ENCODE measurements at places on chromosomes 4 and X. TPM values are rescaled to one million over a fixed set of nuclear protein-coding genes. Genes with fewer than 3 reads are reported as not detected.

Gene MGAT4D
- not detected for polyA plus RNA-seq

Gene CENPU
- polyA plus RNA-seq: 1.4 TPM

Gene UGT2B11
- not detected for polyA plus RNA-seq

Gene POU3F4
- polyA plus RNA-seq: not detected

Gene MTNR1A
- polyA plus RNA-seq: not detected

Gene MAGEB16
- polyA plus RNA-seq: not detected

Gene CYSLTR1
- polyA plus RNA-seq: 63.8 TPM

Gene TMEM31
- not detected for polyA plus RNA-seq

Gene TRIML2
- polyA plus RNA-seq: not detected

Gene POF1B
- 3.9 TPM for polyA plus RNA-seq

Gene TRIM60
- polyA plus RNA-seq: not detected

Gene USP9X
- 20.6 TPM for polyA plus RNA-seq

Gene TMSB15B
- 13.8 TPM for polyA plus RNA-seq
